Activated CD4-positive, alpha-beta T cell treated with anti-CD3 and anti-CD28 coated beads, Interleukin-2, amount 50 U/mL, for 4 hours (primary cell): ENCODE measurements at places on chromosomes 5 and 9.

DNA sequence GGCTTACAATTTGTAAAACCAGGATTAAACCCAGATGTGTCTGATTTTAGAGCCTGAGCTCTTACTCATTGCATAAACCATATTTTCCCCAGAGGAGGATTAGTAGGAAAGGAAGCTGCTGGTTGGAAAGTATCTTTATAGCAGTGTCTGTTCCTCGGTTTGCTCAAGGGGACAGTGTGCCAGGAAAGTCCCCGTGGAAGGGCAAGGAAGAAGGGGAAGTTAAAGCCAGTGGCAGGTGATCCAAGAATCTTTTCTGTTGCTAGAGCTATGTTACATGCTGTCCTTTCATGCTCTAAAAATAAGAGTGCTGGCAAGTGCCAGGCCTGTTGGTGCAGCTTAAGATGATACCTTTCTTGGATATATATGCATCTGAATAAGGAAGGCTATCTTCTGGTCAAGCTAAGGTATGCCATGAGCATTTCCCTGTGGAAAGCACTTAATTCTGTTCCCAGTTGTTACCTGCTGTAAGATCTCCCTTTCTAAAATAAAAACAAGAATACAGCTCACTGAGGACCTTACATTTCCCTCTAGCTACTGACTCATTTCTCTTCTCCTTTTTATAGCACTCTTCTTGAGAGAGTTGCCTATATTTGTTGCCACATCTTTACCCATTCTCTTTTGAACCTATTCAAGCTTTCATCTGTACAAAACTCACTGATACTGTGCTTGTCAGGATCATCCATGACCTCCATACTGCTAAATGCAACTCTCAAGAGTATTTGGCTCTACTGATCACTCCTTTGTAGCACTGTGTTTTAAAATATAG, 8.0 kb downstream of the PDCD1LG2 start:
- no peak for DNase-seq

DNA sequence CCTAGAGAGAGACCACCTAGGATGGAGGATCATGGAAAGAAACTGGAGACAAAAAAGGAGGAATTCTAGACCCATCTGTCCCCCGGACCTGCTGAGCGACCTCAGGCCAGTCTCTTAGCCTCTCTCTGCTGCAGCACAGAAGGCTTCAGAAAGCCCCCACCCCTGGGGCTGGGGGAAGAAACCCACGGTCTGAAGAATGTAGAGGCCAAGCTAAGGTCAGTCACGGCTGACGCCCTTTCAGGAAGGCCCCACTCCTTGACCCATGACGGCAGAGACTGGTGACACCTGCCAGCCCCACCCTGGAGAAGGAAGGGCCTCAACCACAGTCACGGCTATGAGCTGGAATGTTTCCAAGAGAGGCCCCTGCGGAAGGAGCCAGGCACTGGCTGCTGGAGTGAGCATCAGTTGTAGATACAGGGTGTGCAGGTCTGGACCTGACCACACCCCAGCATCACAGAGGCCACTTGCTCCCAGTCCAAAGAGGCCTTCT, 120.5 kb upstream of the BOD1 start:
- no peak for DNase-seq

DNA sequence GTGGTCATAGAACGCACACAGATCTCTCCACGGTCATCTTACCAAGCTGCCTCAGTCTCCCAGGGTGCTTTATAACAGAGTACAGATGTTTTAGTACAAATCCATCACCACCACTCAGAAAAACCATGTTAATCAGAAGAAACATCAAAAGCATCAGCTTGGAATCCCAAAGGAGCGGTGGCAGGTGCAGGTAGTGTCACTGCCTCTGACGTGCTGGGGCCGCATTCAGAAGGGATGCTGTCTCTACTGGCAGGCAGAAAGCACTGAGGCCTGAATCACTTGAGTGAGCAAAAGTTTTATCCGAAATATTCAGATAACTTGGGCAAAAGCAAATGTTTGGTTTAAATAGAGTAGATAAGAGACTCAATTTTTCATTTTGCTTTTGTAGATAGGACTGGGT, 448.4 kb upstream of the ZNF608 start:
- DNase-seq, result no peak

DNA sequence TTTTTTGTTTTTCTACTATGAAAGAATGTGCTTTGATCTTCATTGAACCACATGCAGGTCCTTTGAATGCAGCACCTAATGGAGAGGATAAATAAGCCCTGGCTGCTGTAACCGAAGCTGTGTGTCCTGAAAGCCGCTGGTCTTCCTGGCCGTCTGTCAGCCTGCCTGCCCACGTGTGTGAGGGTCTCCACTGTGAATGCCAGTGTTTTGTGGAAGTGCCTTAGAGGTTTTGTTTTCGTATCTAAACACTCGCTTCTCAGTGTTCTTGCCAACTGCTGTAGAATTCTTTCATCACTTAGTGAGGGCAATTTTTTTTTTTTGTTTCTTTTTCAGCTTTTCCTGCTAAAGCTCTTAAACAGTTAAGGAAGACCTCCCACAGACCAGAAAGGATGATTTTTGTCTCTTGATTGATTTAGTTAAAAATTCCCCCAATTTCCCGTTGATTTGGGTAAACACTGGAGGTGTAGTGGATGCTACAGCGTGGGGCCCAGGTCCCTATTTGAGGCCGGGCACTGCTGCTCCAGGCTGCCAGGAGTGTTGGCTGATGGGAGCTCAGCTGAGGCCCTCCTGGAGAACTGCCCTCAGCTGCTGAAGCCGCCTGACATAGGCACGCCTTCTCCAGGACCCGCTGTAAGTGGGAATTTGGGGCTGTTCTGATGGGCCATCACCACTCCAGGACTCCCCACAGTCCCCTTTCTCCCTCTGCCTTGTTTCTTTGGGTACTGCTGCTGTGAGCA, 29.2 kb upstream of the PTCH1 start:
- no peak for DNase-seq
